ENCODE measurements at places on chromosomes 6 and 20.
A peak's percentile ranks its signal among the peaks of the same experiment; 100 is the strongest.

GRCh38 chr20:13865791-13866351 is 81.0 kb downstream of the NDUFAF5 start:
- no peaks in the 10 kb centered on the region for H3K36me3 ChIP-seq
- no peaks in the 10 kb centered on the region for H3K4me1 ChIP-seq
- H3K4me3 ChIP-seq: no peak overlapping the region
- peaks cover under 1% of the 10 kb centered on the region for H3K27me3 ChIP-seq
- no peak overlapping the region for H3K27ac ChIP-seq
- DNase-seq: no peak

- peak overlapping the region; percentile 51 for H3K4me3 ChIP-seq
- peaks cover 82% of the 10 kb centered on the region for H3K4me1 ChIP-seq
- H3K36me3 ChIP-seq: no peaks in the 10 kb centered on the region
- peak overlapping the region; percentile 78 for H3K27ac ChIP-seq
- H3K27me3 ChIP-seq: peaks cover 2% of the 10 kb centered on the region
Observed at GRCh38 chr6:159080217-159080976, 35.6 kb upstream of the TAGAP start.

DNA sequence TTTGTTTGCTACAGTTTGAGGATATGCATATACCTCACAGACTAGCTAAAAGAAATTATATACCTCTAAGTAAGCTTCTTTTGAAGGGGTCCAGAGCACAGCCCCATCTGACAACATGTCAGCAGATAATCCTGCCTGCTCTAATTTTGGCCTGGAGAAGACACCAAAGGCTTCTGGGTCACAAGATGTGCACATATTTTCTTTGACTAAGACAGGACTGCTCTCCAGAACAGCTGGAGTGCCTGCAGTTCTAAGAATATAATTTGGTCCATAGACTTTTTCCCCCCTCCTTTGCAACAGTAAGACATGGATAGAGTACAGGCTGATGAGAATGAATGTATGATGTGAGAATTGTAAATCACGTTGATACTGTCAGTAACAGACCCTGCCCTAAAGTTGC is 107.9 kb upstream of the KCNK16 start:
- H3K27ac ChIP-seq: no peak overlapping the region
- H3K27me3 ChIP-seq: peaks cover 7% of the 10 kb centered on the region
- DNase-seq: no peak

- H3K4me3 ChIP-seq: no peak overlapping the region
- no peak overlapping the region for H3K27ac ChIP-seq
- no peak for DNase-seq
- peaks cover 3% of the 10 kb centered on the region for H3K27me3 ChIP-seq
Observed at GRCh38 chr6:84752118-84752850, 12.1 kb downstream of the TBX18 start.

DNA sequence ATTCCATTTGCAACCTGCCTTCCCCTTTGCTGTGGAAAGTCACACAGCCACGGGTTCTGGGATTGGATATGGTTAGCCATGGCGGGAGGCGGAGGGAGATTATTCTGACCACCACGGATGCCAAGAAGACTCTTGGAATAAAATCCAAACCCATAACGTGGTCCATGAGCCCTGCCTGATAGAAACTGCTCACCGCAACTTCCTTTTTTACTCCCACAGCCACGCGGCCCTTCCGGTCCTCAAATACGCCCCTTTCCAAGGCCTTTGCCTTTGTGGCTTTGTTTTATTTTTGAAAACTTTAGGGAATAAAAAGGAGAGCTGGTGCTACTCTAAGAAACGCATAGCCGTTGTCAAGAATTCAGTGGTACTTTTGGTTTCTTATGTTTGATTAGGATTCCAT is 602.5 kb upstream of the CDH4 start:
- H3K27ac ChIP-seq: no peak overlapping the region
- H3K4me1 ChIP-seq: no peaks in the 10 kb centered on the region
- no peak for DNase-seq
- no peak overlapping the region for H3K4me3 ChIP-seq
- no peaks in the 10 kb centered on the region for H3K36me3 ChIP-seq

DNA sequence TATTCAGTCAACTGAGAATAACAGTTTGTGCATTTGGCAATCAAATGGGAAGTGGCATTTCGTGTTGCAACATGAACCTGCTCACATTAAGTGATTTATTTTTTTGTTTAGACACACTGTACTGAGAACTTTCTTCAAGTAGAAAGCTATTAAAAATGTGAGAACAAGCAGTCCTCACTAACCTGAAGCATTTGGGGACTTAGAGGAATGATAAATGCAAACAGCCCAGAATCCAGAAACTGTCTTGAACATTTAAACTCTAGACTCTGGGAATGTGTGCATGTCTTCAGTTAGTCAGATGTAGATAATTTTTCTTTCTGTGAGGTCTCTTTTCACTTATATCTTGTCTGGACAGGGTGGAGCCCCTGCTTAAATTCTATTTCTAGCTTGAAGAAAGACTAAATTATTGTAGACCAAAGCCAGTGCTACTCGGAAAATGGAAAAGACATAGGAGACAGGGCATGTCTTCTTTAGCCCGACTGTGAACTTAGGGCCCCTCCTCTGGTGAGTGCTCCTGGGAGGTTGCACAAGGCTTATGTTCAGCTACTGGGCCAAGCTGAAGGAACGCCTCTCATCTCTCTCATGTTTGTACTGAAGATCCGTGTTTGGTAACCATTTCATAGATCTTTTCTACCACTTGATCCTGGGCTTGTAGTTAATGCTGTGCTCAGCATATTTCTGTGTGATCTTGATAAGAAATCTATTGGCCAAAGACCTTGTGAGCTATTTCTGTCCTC is 70.1 kb downstream of the SLX4IP start:
- H3K4me1 ChIP-seq: peaks cover 25% of the 10 kb centered on the region
- H3K27me3 ChIP-seq: no peaks in the 10 kb centered on the region
- no peak overlapping the region for H3K4me3 ChIP-seq
- no peak overlapping the region for H3K27ac ChIP-seq
- H3K36me3 ChIP-seq: no peaks in the 10 kb centered on the region

GRCh38 chr20:378961-379336 is 1.6 kb upstream of the TRIB3 start:
- no peaks in the 10 kb centered on the region for H3K27me3 ChIP-seq
- H3K4me1 ChIP-seq: peaks cover 18% of the 10 kb centered on the region
- DNase-seq: no peak
- H3K27ac ChIP-seq: no peak overlapping the region

- H3K27me3 ChIP-seq: peaks cover 37% of the 10 kb centered on the region
- H3K4me1 ChIP-seq: peaks cover 6% of the 10 kb centered on the region
- H3K36me3 ChIP-seq: no peaks in the 10 kb centered on the region
- no peak for DNase-seq
- no peak overlapping the region for H3K4me3 ChIP-seq
Observed at GRCh38 chr6:123805921-123806320, 2.3 kb downstream of the NKAIN2 start.

- peaks cover 2% of the 10 kb centered on the region for H3K4me1 ChIP-seq
- peak; percentile 8 for DNase-seq
- H3K27me3 ChIP-seq: peaks cover 21% of the 10 kb centered on the region
- H3K36me3 ChIP-seq: no peaks in the 10 kb centered on the region
- no peak within 1 kb of the TSS for H3K4me3 ChIP-seq
- no peak within 1 kb of the TSS for H3K27ac ChIP-seq
Observed at GRCh38 chr20:36154700-36155628, at the start of gene EPB41L1. Gene EPB41L1, plus strand, starts transcription at chr20:36154740. Its CDS starts 19,038 bp downstream, at chr20:36173778.

DNA sequence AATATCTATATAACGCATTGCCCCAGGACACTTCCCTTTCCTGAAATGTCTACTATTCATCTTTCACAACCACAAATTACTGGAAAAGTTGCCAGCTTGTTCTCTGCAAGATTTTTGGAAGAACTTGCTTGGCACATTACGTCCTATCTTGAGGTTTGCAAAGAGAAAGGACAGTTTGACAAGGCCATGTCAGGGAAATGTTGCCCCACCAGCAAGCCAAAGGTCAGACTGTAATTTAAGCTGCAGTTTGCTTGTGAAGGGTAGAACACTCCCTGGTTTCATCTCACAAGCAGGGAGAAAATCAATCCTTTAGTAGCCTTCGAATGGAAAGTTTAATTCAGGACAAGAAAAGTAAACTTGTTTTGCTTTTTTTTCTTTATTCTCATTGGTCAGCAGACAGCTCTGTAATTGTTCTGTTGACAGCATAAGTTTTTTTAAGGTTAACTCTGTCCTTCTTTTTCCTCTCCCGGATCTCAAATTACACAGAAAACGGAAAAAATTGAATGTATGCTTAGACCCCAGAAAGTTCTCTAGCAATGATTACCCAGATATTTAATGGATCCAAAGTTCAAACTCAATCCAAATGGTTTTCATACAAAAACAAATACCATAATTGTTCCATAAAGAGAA is 541.8 kb upstream of the NRSN1 start:
- DNase-seq: no peak
- no peak overlapping the region for H3K4me3 ChIP-seq
- no peaks in the 10 kb centered on the region for H3K4me1 ChIP-seq
- H3K27ac ChIP-seq: no peak overlapping the region
- H3K36me3 ChIP-seq: no peaks in the 10 kb centered on the region

DNA sequence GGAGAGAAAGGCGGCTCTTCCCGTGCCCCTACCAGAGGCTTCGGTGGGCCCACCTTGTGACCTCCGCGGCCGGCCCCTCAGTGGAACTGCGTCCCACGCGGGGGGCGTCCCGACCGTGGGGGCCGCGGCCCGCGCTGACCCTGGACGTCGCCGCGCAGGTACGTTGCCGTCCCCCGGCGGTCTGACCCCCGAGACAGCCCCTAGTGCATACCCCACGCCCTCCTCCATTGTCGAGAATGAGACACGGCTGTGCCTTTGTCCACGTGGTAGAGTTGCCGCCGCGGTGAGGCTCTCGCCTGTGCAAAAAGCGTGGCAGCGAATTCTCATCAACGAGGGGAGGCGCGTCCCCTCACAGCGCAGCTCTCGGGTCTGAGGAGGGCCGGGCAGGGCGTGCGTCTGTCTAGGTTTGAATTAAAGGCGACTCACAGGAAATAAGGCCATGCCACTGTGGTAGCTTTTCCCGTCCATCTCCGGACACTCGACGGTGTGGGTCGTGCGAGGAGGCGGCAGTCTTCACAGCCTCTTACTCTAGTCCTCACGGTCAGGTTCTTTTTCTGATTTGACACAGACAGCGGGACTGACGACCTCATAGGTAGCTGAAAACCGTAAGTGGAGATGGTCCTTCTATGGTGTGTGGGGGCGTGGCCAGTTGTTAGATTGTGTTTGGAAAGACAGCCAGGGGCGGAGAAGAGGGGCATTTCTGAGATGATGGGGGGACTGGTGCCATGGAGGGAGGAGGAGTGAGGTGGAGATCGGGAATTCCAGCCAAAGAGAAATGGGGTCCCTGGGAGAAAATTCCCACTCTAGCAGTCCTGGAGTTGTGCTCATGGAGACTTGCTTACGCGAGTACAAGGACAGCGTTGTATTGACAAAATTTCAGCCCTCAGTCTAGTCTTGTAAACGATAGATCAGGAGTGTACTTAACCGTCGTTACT is 580 bp downstream of the NXT1 start:
- H3K36me3 ChIP-seq: peaks cover 14% of the 10 kb centered on the region
- peak overlapping the region; percentile 97 for H3K27ac ChIP-seq
- H3K27me3 ChIP-seq: no peaks in the 10 kb centered on the region
- peak overlapping the region; percentile 96 for H3K4me3 ChIP-seq

DNA sequence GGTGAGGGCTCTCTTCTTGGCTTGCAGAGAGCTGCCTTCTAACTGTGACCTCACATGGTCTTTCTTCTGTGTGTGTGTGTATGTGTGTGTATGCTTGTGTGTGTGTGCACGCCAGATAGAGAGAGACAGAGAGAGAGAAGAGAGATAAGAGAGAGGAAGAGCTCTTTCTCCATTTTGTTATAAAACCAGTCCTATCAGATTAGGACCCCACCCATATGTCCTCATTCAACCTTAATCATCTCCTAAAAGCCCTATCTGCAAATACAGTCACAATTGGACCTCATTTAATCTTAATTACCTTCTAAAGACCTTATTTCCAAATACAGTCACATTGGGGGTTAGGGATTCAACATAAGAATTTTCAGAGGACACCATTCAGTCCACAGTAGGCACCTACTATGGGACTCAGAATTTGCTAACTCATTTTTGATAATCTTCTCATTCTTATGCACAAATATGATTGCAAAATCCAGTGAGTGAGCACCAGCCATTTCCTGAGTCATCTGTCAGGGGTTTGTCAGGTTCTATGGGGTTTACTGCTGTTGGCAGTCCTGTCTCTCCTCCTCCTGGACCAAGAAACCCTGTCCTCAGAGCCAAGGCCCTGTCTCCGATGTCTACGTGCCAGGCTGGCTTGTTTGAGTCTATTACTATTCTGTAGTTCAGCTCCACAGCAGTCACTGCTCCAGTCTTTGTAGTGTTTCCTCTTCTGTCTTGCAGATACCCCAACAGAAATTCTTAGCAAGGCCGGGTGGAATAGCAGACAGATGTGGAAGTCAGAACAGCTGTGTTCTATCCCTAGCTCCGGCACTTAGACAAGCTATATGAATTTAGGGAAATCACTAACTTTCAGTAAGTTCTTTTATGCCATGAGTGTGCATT is 59.0 kb upstream of the FAM184A start:
- no peaks in the 10 kb centered on the region for H3K27me3 ChIP-seq
- no peak for DNase-seq
- no peak overlapping the region for H3K4me3 ChIP-seq
- peaks cover 10% of the 10 kb centered on the region for H3K4me1 ChIP-seq
- H3K27ac ChIP-seq: no peak overlapping the region

GRCh38 chr6:89146718-89147700 is 1.2 kb downstream of the PM20D2 start:
- peak overlapping the region; percentile 86 for H3K27ac ChIP-seq
- H3K4me3 ChIP-seq: peak overlapping the region; percentile 82
- DNase-seq: peak; percentile 35

DNA sequence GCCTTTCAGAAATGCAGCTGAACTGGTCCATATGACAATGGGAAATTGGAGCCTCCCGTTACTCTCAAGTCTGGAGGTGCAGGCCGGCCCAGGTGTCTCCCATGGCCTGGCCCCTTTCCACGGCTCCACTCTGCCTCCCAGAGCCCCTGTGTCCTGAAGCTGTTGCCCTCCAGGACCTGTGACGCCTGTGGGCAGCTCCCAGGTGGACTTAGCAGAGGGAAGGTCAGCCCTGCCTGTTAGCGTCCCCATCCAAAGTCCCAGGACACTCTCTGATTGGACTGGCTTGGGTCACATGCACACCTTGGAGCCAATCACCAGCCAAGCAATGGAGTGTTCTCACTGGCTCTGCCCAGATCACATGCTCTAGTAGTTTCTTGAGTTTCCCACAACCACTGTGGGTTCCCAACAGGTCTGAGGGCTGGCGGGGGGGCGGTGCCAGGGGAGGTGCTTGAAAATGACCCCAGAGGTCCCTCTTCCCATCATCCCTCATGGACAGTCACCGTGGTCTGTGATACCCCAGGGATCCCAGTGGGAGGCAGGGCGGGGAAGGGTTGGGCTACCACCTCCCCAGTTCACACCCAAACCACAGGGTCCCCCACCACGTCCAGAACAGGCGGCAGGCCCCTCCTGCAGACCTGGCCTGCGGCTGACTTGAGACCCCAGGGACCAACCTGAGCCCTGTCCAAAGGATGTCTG is 135.6 kb downstream of the TAF4 start:
- H3K27me3 ChIP-seq: no peaks in the 10 kb centered on the region
- no peaks in the 10 kb centered on the region for H3K4me1 ChIP-seq
- H3K4me3 ChIP-seq: no peak overlapping the region
- no peaks in the 10 kb centered on the region for H3K36me3 ChIP-seq
